NCI-H69 (cell line): ENCODE measurements at places on chromosomes 2 and 18.

DNA sequence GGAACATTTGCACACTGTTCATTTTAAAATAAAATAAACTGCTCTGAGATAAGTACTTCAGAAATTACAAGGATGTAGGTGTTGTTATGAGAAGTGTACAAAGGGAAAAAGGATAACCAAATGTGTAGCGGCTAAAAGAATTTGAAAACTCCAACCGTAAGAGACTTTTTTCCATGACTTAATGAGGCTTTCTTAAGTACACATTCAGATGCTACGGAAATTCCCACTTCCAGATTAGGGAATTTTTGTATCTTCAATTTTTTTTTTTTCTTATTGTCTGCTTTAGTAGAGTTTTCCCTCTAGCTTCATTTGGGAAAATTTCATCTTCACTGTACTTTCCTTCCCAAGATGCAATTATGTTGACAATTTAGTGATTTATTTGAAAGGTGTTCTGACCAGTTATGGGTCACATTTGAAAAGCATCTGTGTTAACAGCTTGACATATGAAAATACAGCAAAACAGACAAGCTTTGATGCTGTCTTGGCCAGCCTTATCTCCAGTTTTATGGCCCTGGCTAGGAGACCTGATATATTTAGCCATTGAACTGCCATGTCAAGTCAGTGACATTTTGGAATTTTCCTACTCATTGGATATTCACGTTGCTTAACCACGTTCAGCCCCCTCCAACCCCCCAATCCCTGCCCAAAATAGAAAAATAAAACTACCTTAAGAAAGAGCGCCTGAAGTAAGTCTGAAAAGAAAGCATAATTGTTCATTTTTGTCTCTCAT lies 105.6 kb downstream of the FEZ2 start:
- no peak for DNase-seq

DNA sequence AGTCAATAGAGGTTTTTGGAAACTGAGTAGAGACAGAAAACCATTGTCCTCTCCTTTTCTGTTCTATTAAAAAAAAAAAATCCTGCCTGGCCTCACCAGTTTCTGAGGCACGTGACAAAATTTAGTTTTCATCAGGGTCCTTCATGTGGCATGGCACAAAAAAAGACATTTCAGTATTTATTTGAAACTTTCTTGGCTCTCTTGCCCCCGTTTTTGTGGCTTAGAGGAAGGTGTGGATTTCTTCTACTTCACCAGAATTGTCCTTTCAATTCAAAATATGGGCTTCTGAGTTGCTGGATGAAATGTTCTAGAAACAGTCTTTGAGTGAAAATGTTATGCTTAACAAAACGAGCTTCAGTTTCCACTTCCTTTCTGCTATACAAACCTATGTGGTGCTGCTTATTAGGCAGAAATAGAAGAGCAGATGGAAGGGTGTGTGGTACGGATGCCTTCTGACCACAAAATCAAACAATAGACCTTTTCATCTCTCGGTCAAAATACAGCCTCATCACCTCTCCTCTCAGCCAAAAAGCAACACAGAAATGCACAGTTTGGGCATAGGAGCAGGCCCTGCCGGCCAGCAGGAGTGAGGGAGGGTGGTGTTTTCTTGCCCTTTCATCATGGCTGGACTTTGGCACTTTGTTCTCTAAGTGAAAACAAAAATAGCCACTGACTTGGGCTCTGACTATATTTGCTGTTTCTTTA lies 89.2 kb downstream of the SH3RF3 start:
- peak; percentile 57 for DNase-seq

DNA sequence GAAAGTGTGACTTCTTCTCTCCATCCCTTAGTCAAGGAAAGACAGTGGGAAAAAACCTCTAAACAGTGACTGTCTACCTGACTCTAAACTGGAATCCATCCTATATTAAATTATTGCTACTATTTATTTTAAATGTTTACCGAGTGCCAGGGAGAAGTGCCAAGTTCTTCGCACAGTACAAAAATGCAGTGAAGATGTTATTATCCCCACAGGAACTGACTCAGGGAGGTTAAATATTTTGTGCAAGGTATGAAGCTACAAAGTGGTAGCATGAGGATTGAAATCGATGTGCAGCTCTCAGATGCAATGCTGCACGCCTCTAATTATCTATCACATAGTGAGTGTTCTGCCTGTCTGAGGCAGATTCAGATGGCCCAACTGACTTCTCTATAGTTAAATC lies 91.1 kb downstream of the MEP1B start:
- DNase-seq = peak; percentile 58

- DNase-seq = no peak
Observed at GRCh38 chr2:213121690-213122089, 29.7 kb downstream of the IKZF2 start.

DNA sequence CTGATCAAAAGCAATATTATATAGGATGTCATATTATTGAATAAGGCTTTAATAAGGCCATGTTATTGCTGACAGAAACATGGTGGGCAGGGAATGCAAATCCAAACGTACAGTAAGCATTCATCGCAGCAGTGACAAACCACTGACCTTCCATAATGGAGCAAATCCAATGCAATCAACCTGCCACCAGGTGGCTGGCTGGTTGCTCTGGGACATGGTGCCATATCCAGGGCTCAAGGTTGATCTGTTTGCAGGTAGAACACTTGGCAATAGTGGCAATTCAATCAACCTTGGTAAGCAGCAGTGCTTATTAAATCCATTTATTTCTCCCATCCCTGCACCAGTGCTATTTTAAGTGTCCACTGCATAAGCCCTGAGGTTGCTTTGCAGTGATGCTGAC lies 75.4 kb downstream of the CERKL start:
- peak; percentile 46 for DNase-seq

- DNase-seq = no peak
Observed at GRCh38 chr2:157185476-157186227, 71.9 kb upstream of the GALNT5 start.

DNA sequence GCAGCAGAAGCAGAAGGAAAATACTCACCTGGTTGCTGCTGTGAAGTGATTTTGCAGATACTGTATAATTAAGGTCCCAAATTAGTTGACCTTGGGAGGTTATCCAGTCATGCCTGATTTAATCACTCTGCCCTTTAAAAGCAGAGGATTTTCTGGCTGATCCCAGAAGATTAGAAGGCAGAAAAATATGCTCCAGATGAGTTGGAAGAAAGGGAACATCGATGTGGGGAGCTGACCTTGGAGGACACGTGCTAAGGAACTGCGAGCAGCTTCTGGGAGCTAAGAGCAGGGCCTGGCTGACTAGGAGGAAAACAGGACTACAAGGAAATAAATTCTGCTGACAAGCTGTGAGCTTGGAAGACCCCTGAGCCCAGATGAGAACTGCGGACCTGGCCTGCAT lies 13.3 kb upstream of the DYM start:
- DNase-seq = peak; percentile 68

GRCh38 chr18:46622999-46623398 lies 34.0 kb downstream of the LOXHD1 start:
- DNase-seq = peak; percentile 43

DNA sequence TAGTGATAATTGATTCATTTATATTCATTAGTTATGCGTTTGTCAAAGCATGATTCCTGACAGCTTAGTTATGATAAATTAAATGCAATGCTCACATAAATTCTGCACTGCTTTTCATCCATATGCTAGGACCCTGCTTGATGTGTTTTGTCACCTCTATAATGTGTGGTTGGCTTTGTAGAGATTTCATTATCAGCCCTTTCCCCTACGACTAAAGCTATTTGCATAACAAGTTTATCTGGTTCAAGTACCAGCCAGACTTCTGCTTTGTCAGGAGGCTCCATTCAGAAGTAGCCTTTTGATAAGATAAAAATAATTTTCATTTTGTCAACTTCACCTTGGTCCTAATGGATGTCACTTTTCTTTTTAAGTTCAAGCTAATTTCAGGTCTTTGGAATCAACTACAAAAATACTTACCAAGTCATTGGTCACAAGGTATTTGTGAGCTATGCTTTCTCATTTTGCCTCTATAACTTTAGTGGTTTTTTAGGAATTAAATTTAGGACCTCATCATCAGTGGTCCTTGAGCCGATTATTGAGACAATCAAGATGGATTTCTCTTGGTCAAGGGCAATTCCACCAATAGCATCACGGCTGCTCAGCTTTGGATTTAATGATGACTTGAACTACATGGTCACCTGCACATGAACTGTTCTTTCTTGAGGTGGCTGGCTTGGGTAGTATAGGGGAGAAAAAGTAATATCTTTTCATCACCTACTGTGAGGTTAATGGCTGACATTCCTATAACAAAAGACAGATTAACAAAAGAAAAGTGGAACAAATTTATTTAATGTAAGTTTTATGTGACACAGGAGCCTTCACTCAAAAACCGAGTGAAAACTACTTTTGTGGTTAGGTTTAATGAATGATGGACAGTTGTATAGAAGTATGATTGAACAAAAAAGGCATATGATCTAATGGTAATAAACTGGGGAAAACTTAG lies 162.1 kb downstream of the MYO3B start:
- no peak for DNase-seq

DNA sequence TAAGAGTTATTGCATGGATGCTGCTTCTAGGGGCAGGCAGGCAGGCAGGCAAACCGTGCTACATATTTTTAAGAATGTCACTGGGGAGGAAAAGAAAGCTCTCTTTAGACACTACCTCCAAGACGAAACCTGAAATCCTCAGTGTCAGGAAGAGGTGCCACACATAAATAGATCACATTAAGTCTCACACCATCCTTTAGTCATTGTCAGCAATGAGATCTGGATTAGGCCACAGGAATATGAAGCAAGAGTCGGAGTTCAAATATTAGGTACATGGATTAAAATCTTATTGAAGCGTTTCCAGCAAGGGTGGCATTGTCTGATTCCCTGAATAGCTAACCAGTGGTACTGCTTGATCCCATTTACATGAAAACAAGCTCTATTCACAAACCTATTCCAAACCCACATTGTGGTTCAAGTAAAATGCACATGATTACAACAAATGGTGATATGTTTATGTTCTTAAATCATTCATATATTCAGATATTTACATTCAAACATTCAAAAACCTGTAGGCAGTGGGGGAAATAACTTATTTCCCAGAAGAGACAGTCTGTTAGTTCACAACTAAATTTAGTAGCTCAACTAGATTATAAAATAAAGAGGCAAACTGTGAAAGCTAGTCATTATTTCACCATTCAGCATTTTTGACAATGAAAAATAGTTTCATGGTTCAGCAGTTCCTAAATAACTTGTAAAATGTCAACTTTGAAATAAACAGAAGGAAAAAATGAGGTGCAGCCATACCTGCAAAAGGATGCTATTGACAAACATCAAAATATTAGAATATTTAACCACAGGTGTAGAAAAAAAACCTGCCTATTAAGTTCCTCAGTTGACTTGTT lies 195.4 kb upstream of the SIX3 start:
- DNase-seq = no peak

GRCh38 chr18:3526421-3527354 lies 76.7 kb downstream of the TGIF1 start:
- peak; percentile 98 for DNase-seq

GRCh38 chr2:44324971-44325426 lies 36.3 kb downstream of the PREPL start:
- DNase-seq = no peak

GRCh38 chr2:187554011-187554703 lies at the start of gene TFPI:
Gene TFPI, minus strand, starts transcription at chr2:187554435. Its CDS starts 50,667 bp downstream, at chr2:187503768.
- peak; percentile 22 for DNase-seq
